ENCODE measurements at places on chromosomes 16 and 17.
A peak's percentile ranks its signal among the peaks of the same experiment; 100 is the strongest.

GRCh38 chr17:17837380-17837821 is 615 bp upstream of the SREBF1 start:
- no peak for DNase-seq

DNA sequence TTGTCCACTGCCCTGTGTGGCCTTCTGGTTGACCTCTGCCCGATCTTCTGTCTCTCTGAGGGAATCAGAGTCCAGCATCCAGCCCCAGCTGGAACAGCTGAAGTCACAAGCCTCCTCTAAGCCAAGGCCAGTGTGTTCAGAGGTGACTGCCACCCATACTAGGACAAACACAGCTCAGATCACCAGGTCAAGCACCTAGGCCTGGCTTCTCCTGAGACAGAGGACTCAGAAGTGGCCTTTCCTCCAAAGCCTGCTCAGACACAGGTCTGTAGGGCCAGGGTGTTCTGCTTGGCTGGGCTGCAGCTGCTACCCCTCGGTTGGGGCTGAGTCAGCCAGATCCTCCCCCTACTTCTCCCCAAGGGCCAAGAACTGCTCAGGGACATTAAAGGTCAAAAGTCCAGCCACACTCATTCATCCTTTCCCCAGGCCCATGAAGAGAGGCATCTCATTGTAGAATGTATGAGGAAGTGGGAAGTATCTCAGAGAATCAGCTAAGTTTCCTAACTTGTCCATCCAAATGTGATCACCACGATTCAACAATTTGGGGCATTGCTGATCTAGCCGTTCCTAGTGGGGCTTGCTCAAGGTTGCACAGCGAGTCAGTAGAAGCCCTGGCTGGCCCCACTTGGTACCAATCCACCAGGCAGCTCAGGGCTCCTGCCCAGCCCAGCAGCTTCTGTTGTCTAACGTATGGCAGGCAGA is 7.6 kb downstream of the SLC46A1 start:
- DNase-seq = no peak

- DNase-seq = peak; percentile 61
Measured at GRCh38 chr17:3892095-3892998, 506 bp downstream of the CAMKK1 start.

GRCh38 chr17:48483471-48484131 is 47.2 kb downstream of the HOXB1 start:
- DNase-seq = peak; percentile 60

GRCh38 chr16:64409783-64410210 is 712.1 kb downstream of the CDH11 start:
- DNase-seq = no peak

GRCh38 chr16:81472391-81472790 is 27.8 kb downstream of the CMIP start:
- no peak for DNase-seq

DNA sequence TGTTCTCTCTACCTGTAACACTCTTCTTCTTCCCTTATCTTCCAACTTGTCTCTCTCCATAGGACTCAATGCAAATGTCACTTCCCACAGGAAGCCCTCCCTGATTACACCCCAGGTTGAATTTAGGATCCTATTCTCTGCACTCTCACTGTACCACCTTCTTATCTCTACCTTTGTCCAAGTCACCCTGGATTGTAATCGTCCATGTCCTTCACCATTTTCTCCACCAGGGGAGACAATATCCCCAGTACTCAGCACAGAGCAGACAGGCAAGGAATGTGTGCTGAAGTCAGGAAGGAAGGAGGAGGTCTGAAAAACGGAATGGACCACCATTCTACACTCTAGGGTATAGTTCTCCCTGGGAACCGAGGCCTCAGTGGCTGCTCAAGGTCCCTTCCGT is 14.2 kb downstream of the C16orf82 start:
- peak; percentile 23 for DNase-seq

GRCh38 chr16:85349365-85350145 is 237.3 kb upstream of the CIBAR2 start:
- DNase-seq = no peak

DNA sequence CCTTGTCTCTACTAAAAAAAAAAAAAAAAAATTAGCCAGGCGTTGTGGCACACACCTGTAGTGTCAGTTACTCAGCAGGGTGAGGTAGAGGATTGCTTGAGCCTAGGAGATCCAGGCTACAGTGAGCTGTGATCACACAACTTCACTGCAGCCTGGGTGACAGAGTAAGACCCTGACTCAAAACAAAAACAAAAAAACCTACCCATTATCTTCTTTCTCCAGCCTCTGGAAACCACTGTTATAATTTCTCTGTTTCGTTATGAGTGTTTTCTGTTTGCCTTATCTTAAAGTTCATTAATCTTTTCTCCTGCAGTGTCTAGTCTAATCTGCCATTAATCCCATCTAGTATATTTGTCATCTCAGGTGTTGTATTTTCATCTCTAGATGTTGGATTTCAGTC is 18.6 kb upstream of the CLTC start:
- DNase-seq = no peak

DNA sequence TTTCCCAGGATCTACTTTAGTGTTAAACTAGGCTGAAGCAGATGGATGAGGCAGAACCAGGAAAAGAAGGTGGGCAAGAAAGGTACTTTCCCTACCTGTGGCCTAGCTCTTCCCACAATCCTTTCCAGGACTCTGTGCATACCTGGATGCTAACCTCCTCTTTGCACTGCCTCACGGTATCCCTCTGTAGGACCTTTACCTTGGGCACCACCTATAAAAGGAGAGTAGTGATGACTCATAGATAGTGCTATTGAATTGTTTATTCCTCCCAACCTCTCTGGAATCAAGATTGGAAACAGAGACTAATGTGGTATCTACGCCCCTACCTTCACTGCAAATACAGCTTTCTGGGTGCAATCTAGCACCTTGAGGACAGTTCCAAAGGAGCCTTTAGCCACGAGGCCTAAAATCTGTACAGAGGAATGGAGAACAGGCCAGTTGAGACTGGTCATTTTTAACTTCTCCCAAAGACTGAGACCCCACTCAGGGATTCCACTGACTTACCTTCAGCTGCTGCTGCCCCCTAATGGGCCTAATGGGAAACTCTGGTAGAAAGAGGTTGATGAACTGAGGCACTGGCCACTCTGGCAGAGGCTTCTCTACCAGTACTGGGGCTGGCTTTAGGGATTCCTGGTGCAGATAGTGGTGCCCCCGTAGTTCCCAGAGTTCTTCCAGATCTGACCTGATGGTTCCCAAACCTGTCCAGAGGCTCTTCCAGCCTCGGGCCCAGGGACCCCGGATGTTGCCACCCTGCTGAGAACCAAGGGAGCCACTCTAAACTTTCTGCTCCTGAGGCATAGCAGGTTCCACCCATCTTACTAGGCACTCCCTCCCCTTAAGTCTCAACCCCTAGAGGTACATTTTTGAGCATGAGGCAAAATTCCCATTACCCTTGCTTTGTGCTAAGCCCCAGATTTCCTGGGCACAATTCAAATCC is 781 bp downstream of the RSKR start:
- peak; percentile 31 for DNase-seq

- DNase-seq = no peak
Measured at GRCh38 chr16:30430428-30430970, 669 bp upstream of the DCTPP1 start.

DNA sequence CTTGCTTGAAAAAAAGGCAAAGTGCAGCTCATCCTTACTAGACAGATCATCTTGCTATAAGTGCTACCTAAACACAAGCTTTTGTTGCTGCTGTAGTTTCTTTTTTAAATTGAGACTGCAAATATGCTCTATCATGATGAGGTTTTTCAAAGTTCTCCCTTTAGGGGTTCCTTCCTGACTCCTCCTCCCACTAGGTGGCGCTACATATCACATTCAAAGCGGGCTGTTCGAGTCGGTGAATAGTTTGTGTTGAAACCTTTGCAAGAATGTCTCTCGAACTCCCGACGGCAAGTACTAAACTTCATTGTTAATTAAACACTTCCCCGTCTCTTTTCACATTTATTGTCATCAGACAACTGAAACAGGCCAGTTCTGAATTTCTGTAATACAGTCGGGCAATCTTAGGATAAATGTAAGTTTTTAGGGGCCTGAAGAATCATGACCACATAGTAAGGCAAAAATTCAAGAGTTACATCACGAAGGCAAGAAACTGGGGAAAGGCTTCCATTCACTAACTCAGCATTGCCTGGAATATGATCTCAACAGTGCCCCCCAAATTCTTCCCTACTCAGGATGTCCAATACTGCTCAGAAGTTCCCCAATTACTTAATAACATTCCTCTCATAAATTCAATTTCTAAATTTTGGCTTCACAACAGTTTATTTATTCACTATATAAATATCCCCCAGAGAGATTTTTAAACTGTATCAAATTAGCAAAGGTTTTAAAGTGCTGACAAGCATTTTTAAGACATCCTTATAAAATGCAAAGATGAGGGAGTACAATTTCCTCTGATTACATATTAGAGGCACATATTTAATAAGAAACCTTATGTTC is 6.7 kb downstream of the HS3ST3A1 start:
- DNase-seq = peak; percentile 57

GRCh38 chr17:351875-352420 is 659 bp downstream of the RPH3AL start:
- no peak for DNase-seq

- DNase-seq = peak; percentile 77
Measured at GRCh38 chr17:64025732-64026294, 5.4 kb upstream of the ICAM2 start.

GRCh38 chr16:4663465-4663776 is 29.9 kb upstream of the NUDT16L1 start:
- DNase-seq = no peak

GRCh38 chr16:12652924-12653323 is 150.8 kb downstream of the CPPED1 start:
- DNase-seq = no peak

- peak; percentile 90 for DNase-seq
Measured at GRCh38 chr17:70168977-70169708, at the start of gene KCNJ2. Gene KCNJ2, plus strand, starts transcription at chr17:70169532. Its CDS starts 5,508 bp downstream, at chr17:70175040.

DNA sequence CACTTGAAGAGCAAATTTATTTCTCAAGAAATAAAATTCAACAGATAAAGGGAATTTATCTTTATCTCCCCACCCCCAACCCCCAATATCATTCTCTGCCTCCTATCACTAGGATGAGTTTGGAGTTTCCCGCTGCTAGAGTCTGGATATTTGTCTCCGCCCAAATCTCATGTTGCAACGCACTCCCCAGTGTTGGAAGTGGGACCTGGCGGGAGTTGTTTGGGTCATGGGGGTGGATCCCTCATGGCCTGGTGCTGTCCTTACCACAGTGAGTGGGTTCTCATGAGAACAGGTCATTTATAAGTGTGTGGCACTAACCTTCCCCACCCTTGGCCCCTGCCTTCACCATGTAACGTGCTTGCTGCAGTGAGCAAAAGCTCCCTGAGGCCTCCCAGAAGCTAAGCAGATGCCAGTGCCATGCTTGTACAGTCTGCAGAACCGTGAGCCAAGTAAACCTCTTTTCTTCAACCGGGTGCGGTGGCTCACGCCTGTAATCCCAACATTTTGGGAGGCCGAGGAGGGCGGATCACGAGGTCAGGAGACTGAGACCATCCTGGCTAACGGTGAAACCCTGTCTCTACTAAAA is 6.5 kb downstream of the CEP20 start:
- no peak for DNase-seq

GRCh38 chr16:25030420-25031131 is 15.4 kb upstream of the ARHGAP17 start:
- no peak for DNase-seq

DNA sequence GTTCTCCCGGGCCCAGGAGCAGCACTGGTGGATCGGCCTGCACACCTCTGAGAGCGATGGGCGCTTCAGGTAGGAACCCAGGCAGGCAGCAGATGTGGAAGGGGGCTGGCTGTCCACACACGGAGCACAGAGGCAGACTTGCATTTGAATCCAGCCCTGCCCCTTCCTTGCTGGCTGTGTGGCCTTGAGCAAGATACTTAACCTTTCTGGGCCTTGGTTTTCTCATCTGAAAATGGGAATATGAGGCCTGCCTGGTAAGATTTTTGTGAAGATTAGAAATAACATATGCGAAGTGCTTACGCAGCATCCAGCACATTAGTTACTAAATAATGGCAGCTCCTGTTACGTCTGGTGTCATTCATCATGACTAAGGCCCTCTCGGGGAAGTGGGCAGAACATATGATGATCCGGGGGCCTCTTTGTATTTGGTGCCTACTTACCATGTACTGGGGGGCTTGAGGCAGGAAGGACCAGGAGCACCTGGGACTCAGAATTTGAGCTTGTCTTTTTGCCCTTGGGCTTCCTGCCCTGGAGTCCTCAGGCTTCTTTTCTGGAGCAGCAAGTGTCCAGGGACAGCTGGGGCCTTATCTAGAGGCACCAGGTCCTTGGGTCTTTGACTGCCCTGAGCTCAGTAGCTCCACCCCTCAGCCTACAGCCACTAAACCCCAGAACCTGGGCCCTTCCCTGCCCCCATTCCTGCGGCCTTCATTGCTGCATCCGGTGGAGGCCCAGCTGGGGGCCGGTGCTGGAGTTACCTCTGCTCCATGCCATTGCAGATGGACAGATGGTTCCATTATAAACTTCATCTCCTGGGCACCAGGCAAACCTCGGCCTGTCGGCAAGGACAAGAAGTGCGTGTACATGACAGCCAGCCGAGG is 53.8 kb downstream of the MRC2 start:
- no peak for DNase-seq

- DNase-seq = peak; percentile 79
Measured at GRCh38 chr17:6473128-6473767, 29.0 kb downstream of the PIMREG start.

DNA sequence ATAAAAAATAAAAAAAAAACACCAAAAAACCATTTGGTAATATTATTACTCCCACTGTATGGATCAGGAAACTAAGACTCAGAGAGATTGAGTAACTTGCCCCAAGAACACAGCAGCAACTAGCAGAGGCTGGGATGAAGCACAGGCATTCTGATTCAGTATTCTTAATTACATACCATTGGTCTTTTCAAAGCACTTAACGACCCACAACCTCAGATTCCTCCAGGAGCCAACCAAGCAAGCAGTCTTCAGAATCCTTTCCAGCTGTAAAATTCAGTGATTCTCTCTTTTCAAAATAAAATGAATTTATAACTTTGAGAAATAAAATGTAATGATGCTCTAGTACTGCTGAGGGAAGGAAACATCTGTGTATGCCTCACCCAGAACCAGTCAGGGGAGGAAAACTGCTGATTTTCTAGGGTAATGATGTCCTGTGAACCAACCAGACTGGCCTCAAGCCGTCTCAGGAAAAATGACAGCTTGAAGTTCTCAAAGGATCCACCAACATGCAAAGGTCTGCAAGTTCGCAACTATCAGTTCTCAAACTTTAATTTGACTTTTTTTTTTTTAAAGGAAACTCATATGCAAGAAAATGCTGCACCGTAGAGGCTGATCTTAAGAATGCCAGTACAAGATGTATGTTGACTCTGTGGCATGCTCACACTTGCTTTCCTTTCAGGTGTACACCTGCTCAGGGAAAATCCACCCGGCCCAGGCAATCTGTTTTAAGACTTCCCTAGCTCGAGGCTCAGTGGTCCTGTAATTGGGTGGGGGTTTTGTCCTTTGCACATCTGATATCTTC is 9.0 kb downstream of the CUEDC1 start:
- DNase-seq = no peak

GRCh38 chr16:27703121-27703520 is 153.2 kb downstream of the KATNIP start:
- no peak for DNase-seq

DNA sequence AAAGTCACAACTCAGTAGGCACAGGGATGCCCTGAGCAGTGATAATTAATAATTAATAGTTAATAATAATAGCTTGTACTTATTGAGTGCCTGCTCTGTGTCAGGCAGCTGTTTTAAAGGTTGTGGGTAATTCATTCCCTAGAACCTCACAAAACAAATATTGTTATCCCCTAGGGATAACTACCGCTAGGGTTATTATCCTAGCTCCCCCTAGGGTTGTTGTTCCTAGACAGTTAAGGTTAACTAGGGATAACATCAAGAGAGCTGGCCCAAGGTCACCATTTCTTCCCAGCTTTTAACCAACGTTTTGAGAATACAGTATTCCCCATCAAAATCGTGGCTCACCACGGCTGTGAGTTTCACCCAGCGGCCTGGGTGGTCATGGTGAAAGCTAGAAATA is 180.1 kb downstream of the PRKCB start:
- DNase-seq = no peak
